ENCODE measurements at places on chromosomes 7 and 10.

DNA sequence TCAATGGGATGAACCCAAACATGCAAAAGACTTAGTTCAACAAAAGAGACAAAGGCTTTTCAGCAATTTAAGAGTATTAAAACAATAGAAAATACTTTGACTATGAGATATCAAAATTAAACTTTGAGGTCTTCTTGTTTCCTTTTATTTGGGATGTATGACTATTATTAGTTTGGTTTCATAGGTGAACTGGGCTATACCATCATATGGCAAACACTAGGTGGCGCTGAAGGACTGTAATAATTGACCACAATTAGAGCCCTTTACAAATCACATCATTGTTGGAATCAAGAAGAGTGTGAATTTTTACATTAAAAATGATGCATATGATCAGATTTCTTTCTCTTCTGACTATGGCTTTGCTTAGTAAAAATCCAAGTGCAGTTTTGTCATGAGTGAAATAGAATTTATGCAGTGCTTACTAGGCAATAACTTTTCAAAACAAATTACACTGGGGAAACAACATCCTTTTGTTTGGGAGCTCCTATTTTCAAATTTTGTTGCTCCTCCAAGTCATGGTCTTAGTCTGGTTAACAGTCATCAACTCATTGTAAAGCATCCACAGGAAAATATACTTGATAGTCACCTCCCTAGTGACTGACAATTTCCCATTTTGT is 14.7 kb upstream of the NXPH1 start:
- peak; percentile 40 for DNase-seq

DNA sequence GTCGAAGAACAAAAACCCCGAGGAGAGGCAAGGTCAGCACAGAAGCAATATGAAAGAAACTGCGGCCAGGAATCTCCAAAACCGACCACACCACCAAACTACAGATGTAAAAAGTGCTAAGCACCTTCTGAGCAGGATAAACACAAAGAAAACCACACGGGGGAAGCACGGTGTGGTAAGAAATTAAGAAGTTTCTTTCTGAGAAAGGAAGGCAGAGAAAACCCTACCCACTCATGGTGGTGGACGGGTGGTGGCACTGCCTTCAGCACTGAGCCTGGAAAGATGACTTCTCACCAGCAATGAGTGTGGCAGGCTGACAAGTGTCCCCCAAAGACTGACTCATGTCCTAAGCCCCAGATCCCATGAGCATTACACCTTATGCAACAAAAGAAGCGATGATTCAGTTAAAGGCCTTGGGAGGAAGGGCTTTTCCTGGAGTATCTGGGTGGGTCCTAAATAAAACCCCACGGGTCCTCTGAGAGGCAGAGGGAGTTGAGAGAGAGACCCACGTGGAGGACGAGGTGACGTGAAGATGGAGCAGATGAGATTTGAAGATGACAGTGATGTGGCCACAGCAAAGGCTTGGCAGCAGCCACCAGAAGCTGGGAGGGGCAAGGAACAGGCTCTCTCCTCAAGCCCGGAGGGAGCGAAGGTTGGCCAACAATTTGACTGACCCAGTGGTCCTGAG is 124.9 kb downstream of the DLG5 start:
- peak; percentile 52 for DNase-seq

DNA sequence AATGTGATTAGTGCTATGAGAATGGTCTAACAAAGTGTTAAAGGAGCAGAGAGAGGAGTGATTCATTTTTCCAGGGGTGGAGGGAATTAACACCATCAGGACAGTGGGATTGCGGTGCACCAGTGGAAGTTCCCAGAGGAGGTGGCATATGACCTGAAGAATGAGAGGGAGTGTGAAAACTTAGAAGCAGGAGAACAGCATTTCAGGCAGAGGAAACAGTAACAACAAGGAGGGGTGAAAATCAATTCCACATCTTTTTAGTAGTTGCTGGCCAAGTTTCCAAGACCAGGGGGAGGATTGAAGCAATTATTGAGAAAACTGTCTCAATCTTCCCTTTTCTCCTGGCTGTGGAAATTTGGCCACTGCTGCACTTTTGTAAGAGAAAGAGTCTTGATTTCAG is 23.7 kb upstream of the CCDC172 start:
- no peak for DNase-seq

DNA sequence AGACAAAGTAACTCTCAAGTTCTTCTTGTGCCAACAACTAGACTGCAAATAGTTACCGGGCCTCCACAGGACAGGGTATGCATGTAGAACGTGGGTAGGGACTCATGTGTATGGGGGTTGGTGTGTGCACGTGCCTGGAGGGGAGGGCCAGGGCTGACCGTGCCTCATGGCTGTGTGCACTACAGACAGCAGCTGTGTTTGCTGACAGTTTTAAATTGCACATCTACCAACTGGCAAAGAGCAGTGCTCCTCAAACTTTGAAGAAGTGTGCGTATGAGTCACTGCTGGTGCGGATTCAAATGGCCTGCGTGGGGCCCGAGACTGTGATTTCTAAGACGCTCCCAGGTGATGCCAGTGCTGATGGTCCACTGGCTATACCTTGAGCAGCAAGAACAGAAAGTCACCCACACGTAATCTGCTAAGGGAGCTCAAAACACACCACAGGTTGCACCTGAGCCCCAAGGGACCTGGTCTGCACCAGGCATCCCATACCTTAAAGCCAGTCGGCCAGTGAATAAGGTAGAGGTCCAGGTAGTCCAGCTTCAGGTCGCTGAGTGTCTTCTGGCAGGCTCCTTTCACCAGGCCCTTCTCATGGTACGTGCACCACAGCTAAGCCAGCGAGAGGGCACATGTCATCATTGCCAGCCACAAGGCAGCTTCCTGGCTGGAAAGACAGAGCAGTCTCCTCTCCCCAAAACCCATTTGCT is 8.5 kb downstream of the AKR1B1 start:
- peak; percentile 53 for DNase-seq

- no peak for DNase-seq
These were observed 21.8 kb downstream of the NT5C2 start for GRCh38 chr10:103171278-103171677.

- DNase-seq, result no peak
These were observed 125.0 kb upstream of the GJD4 start for GRCh38 chr10:35480142-35480541.

GRCh38 chr10:119817991-119818888 is 54.4 kb downstream of the MCMBP start:
- peak; percentile 53 for DNase-seq

GRCh38 chr10:484925-485661 is 204.4 kb downstream of the DIP2C start:
- DNase-seq, result no peak

GRCh38 chr10:108450280-108450679 is 1285.8 kb upstream of the SORCS1 start:
- no peak for DNase-seq

DNA sequence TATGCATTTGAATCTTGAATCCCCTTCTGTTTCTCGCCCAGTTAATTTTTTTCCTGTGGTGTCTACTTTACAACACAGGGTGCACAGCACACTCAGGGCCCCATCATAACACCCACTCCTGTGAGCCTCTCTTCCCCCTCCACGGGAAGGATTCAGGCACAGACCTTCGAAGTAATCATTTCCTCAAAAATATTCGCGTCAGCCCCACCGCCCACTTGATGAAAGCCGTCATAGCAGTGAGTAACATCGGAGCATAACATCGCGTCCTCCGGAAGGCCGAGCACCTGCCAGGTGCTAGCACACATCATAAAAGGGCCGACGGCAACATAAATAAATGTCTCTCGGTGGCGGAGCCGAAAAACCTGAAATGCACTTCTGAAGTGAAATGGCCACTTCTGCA is 201.7 kb upstream of the ADARB2 start:
- DNase-seq, result no peak

- no peak for DNase-seq
These were observed 32.2 kb downstream of the FRMPD2 start for GRCh38 chr10:48242171-48242904.

GRCh38 chr10:77084431-77085144 is 553.0 kb downstream of the KCNMA1 start:
- DNase-seq, result no peak

DNA sequence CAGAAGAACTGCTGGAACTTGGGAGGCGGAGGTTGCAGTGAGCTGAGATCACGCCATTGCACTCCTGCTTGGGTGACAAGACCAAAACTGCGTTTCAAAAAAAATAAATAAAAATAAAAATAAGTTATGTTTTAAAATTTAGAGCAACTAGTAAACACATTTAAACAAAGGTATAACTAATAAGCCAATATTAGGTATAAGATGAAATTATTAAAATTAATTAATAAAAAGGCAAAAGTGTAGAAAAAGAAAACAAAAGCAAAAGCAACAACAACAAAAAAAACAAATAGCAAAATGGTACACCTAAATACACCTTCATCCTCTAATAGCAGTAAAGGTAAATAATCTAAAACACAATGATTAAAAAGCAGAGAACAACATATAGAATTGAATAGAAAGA is 6.2 kb upstream of the OR6B1 start:
- DNase-seq, result no peak

DNA sequence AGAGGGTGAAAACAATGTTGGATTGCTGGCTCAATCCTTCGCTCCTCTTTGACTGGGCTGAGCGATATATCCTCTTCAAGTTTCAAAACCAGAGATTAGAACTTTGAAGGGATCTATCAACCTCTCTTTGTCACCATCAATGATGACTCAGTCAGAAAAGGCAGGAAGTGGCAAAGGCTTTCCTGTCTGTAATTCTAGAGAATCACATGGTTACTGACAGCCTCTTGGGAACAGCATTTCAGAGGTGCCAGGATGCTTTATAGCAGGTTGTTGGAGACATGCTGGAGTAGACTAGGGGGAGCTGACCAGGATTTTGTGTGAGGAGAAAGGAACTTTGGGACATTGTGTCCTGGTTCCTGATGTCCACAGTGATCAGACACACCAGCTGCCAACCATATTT is 81.3 kb downstream of the PRKCQ start:
- no peak for DNase-seq

- peak; percentile 96 for DNase-seq
These were observed 20.6 kb downstream of the RBM20 start for GRCh38 chr10:110664483-110665420.

DNA sequence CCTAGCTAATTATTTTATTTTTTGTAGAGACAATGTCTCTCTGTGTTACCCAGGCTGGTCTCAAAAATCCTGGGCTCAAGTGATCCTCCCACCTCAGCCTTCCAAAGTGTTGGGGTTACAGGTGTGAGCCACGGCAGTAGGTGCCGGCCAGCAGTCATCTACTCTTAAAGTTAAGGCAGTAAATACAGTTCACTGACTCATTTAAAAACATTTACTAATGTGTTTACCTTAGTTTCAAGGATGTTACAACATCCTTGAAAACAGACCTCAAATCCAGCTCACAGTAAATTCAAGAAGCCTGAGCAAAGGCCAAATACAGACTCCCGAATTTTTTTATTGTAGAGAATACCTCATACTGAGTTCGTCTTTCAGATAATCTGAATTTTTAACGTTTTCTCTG is 29.6 kb upstream of the ABCB4 start:
- DNase-seq, result peak; percentile 3

GRCh38 chr10:108582387-108582786 is 1340.9 kb downstream of the XPNPEP1 start:
- DNase-seq, result no peak

- DNase-seq, result no peak
These were observed 14.5 kb downstream of the ADCYAP1R1 start for GRCh38 chr7:31066516-31067130.

DNA sequence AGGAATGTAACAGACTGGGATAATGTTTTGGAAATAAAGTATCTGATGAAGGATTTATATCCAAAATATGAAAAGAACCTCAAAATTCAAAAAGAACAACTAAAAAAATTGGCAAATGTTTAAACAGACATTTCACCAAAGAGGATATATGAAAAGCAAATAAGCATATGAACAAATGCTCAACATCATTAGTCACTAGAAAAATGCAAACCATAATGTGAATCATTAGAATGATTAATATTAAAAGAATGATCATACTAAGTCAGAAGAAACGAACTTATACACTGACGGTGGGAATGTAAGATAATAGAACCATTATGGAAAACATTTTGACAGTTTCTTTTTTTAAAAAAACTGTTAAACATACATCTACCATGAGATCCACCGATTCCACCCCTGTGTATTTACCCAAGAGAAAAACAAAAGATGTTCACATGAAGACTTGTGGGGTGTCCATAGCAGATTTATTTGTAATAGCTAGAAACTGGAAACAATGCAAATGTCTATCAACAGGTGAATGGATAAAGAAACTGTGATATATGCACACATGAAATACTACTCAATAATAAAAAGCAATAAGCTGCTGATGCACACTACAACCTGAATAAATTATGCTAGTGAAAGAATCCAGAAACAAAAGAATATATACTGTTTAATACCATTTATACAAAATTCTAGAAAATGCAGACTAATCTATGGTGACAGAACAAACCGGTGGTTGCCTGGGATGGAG is 35.7 kb downstream of the PRKG1 start:
- DNase-seq, result peak; percentile 85

- DNase-seq, result peak; percentile 87
These were observed 3.4 kb downstream of the CALHM2 start for GRCh38 chr10:103448746-103449145.

DNA sequence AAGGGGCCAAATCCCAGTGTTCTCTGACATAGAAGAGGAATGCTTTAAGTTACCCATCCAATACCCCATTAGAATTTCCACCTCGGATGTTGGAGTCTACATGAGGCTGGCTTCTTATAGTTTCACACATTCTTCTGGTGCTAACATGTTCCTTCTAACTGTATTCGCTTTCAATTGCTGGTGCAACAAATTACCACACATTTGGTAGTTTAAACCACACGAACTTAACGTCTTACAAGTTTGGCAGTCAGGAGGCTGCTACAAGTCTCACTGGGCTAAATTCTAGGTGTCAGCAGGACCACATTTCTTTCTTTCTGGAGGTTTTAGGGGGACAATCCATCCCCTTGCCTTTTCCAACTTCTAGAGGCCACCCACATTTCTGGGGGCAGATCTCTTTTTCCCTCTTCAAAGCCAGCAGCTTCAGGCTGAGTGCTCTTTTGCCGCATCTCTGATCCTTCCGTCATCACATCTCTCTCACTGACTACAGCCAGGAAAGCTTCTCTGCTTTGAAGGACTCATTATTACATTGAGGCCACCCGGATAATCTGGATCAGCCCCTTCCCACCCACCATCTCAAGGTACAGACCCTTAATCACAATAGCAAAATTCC is 5.1 kb upstream of the MACC1 start:
- DNase-seq, result no peak

GRCh38 chr10:75466001-75466400 is 34.6 kb downstream of the LRMDA start:
- no peak for DNase-seq

DNA sequence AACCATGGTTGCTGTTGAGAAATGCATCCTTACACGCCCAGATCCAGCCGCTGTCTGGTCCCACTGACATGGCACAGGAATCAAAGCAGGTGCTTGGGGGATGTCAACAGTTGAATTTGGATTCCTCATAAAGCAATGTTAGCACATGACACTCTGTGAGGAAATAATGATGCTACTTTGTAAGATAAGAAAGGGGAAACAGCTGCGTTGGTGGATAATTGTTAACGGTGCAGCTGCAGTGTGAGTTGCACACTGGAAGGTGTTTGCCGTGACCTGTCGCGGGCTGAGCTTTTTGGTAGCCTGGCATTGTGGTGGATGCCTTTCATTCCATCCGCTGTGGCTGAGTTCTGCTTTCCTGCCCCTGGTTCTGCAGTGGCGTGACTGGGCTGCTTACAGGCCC is 113.9 kb downstream of the MGMT start:
- DNase-seq, result no peak
